HEK293T (cell line): ENCODE measurements at places on chromosomes 4 and X.

GRCh38 chr4:1472148-1472797 is 66.0 kb upstream of the NKX1-1 start:
- DNase-seq, result no peak

DNA sequence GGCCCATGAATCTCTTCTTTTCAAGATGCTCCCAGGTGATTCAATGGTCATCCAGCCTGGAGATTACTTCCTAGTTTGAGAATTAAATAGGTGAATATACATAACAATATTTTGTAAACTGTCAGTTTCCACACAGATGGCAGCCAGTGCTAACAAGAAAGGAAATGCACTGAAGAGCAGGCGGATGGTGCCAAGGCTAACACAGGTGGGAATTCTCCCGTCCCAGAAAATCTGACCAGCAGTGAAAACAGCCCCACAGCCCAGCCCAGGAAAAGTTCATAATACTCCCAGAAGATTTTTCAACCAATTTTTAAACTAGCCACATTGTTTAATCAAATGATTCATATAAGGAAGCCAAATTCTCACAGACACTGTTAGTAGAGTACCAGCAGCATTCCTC is 387.2 kb upstream of the GATB start:
- no peak for DNase-seq

- no peak for DNase-seq
These were observed 88.6 kb downstream of the SHROOM3 start for GRCh38 chr4:76523593-76523992.

DNA sequence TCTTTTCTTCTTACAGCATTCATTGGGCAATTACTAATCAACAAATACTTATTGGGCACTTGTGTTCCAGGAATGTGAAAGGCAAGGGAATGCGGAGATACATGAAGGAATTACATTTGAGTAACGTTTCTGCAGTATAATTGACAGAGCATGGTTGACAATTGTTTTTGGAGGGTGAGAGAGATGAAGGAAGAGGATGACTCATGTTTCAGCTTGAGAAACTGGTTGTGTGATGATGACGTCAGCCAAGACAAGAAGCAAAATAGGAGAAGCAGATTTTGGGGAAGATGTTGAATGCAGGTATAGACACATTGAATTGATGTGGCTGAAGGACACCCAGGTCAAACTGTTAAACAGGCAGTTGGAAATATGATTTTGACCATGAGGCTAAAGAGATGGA is 8.0 kb upstream of the CPEB2 start:
- DNase-seq, result no peak

GRCh38 chr4:79679859-79680258 is 271.8 kb upstream of the GK2 start:
- DNase-seq, result no peak

DNA sequence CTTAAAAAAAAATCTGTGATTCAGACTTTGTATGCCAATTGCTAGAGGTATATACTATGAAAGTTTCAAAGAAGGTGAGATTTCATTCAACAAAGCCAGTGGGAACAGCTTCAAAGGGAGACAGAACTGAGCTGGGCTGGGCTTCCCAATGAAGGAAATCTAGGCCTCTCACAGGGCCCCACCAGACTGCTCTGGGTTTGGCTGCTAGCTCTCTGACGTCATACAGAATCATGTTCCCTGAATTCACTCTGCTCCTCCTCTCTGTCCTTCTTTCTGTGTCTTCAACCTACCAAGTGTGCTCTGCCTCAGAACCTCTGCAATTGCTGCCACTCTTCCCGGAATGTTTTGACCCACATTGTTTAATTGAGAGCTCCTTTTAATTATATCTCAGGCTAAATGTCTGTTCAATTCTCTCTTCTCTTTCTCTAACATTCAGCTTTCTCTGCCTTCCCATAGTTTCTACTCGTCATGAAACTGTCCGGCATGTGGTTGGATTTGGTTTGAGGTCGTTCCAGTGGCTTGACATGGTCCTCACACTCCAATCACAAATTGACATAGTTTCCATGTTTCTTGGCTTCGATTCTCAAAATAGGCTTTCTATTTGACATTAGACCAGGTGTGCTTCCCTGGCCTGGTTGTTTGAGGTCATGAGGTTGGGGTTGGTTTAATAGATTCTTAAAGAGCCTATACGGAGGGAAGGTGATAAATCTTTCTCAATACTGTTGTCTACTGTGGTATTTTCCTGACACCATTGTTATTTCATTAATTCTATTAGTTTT is 282.1 kb upstream of the EMCN start:
- DNase-seq, result no peak

DNA sequence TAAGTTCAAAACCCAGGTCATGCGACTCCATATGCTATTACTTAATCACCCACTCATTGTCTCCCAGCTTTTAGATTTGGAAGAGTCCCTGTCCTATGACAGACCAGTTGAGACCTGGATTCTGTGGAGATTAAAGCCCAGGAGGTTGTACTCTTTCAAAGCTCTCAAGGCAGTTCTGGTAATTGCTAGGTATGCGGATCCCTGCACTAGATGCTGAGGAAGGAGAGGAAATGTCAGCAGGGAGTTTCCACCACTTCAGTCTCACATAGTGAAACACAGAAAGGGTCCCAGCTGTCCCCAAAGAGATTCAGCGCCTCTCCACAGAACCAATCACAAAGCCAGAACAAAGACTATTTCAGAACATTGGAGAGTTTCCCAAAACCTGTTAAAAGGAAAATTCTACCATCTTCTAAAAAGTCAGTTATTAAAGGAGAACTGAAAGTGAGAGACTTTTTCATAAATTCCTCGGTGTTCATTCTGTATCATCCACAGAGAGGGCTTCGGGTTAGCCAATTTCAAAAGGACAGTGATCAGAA is 53.4 kb downstream of the IRF2 start:
- no peak for DNase-seq

DNA sequence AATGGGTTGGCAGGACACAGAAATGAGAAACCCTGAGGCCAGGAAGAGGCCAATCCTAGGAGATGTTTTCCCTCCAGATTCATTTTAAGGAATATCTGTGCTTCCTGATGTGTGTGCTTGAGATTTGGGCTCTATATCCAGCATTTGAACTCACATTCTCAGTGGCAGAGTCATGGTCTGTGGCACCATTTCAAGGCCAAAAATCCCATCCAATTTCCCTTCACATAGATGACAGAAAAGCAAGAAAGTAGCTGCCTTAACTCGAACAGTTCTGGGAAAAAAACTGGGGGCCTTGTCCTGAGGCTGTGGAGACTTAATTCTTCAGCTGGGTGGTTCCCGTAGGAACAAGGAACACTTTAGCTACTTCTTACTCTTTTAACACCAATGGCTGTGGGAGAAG is 27.4 kb downstream of the TAF7L start:
- no peak for DNase-seq

DNA sequence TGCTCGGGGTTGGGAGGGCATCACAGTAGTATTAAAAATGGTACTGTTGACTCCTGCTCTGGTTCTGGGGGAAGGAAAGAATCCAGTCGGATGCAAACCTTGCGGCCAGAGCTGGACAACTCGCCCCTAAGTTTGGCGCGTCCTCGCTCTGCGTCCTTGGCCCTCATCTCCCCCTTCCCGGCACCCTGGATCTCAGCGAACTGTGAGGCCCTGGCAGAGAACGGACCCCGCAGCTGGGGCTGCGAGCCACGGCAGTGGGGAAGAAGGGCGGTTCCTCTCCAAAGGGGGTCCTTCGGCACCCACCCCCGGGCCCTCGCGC is 14.0 kb downstream of the ARHGEF6 start:
- no peak for DNase-seq

DNA sequence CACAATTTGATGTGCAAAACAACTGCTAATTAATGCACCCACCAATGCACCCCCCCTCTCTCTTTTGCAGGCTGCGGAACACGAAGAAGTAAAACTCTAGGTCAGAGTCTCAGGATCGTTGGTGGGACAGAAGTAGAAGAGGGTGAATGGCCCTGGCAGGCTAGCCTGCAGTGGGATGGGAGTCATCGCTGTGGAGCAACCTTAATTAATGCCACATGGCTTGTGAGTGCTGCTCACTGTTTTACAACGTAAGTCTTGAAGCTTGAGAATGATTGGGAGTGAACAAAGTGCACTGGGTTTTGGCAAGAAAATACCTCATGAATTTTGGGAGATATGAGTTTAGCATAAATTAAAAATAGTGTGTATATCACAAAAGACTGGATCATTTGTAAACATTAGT is 28.9 kb downstream of the TMPRSS11E start:
- DNase-seq, result no peak

GRCh38 chr4:133464311-133464710 is 315.2 kb downstream of the PCDH10 start:
- no peak for DNase-seq

GRCh38 chr4:29762151-29762550 is 958.0 kb upstream of the PCDH7 start:
- no peak for DNase-seq

- DNase-seq, result peak; percentile 43
These were observed 58.0 kb upstream of the CHRDL1 start for GRCh38 chrX:110853610-110854009.

DNA sequence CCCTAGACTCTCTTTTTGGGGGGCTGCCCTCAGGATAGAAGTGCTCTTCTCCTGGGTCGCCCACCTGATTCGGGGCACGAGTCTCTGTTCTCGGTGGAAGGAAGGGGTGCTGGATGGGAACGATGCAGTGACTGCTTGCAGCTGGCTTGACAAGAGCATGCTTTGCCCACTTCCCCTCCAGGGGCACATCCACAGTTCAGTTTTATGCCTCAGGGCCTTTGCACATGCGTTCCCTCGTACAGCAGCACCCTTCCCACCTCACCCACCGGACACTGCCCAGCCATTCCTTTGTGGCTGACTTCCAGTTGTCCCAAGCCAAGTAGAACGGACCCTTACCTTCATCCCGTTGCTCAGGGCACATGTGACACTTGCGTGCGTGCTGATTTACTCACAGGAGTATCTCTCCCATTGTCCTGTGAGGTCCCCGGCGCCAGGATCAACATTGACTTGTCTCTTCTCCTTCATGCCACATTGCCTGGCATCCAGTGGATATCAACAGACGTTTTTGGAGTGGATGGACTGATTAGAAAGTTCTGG is 60.0 kb downstream of the C4orf50 start:
- no peak for DNase-seq

DNA sequence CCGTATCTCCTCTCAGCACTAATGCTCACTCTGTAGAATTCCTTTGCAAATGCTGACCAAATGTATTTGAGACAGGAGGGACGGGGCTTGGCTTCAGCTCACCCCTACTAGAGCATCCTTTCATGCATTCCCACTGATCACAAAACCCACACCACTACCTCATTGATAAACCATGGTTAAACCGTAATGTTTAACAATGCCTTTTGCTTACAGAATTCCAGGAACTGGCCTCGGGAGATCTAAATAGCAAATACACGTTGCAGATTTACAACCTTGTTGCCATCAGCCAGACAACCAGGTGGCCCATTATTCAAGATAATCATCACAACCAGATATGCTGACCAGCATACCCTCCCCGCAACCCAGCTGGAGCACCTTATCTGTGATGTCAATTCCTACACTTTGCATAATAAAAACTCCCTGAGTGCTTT is 391.9 kb downstream of the KCTD8 start:
- DNase-seq, result no peak

DNA sequence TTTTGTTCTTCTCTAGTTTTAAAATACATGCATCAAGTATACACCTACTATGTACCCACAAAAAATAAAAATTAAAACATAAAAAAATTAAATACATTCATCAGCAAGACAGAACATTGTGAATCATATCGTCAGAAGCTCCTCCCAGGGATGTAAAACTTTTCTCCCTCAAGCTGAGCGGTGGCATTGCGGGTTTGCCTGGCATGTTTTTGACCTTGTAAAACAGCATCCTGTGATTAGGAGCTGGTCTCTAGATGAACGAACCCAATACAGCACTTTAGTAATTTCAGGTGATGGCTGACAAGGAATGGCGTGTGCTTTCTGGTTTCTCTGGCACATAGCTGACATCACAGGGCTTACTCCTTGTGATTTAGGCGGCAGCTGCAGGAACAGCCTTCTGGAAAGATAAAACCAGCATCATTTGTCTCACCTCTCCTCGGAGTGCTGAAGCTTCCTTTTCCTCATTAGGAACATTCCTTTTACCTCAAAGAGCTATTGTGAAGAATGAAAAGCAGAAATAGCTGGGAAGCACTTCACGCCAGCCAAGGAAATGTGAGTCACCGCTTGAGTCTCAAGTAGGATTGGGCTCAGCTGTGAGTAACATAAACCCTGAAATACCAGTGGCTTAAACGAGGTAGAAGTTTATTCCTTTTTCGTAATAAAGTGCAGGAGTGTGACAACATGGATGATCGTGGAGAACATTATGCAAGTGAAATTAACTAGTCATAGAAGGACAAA is 44.3 kb downstream of the NYX start:
- no peak for DNase-seq

GRCh38 chr4:61727286-61727685 is 527.2 kb downstream of the ADGRL3 start:
- no peak for DNase-seq

- DNase-seq, result no peak
These were observed 14.9 kb upstream of the CDKN2AIP start for GRCh38 chr4:183429489-183429888.

DNA sequence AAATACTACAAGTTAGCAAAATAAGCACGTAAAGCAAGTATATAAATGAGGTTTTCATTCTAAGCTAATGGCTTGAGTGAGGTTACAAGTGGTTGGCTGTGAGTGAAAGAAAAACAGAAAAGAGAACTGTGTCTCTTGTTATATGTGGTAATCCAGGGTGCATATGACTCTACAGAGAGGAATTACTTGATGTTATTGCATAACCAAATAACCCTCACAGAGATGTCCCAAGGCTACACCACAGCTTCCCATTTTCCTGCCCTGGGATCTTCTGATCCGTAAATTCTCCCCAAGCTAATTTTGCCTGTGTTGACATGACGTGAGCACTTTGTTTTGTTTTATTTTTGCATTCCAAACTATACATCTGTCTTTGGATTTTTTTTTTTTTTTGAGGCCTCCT is 470.0 kb upstream of the INTU start:
- no peak for DNase-seq

GRCh38 chrX:3567686-3568085 is 145.8 kb downstream of the PRKX start:
- DNase-seq, result no peak

DNA sequence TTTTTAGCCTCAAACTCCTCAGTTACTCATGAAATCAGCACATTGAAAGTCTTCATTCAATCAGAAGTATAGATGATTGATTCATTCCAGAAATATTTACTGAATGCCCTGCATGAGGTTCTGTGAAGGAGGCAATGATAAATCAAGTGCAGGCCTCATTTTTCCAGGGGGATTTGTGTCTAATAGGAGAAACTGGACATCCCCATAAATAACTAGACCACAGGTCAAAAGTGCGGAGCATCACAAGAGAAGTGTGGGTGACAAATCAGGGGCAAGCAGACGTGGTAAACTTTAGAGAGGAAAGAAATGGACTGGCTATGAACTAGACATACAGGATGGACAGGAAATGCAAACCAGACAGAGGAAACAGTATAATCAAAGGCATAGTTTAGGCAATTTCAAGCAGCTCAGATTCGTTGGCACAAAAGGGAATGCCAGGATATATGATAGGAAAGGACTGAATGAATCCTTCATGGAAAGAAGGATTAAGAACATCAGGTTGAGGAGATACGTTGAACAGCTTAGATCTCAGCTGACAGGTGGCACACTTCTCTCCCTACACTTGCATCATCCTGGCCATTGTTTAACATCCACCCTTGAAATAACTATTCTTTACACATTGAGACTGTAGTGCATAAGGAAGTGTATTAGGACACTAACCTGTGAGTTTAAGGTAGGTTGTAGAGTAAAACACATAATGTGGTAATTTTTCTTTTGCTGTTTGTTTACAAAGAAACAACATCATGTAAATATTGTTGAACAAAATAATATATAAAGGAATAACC is 69.6 kb upstream of the RASGEF1B start:
- no peak for DNase-seq

GRCh38 chr4:54238389-54238788 is 9.3 kb downstream of the PDGFRA start:
- no peak for DNase-seq

- peak; percentile 9 for DNase-seq
These were observed 2.0 kb upstream of the SOD3 start for GRCh38 chr4:24793219-24794005.
